Activated CD8-positive, alpha-beta memory T cell treated with anti-CD3 and anti-CD28 coated beads for 24 hours (primary cell): ENCODE measurements at places on chromosomes 3 and 15.

DNA sequence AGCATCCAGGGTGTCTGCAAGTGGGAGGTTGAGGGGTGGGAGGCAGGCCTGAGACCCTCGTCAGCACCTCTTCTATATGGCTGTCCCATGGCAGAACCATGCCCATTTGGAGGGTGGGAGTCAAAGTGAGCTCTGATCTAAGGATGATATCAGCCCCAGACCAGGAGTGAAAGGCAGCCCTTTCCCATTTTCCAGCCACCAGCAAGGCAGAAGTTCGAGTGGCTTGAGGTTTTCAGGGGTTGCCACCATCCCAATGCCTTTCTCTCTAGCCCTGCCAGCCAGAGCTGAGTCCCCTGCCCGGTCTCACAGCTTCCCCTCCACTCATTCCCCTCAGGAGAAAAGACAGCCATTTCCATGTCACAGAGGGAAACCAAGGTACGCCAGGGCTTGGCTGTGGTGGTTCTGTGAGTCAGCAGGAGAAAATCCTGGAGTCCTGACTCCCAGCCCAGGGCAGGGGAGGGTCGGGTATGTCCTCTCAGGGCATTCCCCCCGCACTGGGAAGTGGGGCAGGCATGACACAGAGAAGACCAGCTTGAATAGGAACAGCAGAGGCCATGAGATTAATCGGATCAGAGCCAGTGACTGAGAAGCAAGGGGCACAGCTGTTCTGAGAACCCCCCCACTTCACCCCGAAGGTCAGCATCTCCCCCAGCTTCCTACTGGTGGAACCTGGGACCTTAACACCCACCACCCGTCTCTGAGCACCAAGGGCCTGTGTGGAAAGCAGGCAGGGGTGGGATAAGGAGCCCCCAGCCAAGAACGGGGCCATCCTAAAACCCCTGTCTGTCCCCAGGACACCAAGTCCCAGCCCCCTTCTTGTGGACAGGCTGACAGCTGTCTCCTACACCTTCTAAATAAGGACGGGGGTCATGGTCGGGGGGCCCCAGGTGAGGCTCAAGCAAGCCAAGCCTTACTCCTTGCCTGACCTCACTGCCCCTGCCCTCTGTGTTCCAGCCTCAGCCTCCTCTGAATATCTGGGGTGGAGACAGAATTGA lies 965 bp upstream of the SLC38A3 start:
- no peak for DNase-seq

DNA sequence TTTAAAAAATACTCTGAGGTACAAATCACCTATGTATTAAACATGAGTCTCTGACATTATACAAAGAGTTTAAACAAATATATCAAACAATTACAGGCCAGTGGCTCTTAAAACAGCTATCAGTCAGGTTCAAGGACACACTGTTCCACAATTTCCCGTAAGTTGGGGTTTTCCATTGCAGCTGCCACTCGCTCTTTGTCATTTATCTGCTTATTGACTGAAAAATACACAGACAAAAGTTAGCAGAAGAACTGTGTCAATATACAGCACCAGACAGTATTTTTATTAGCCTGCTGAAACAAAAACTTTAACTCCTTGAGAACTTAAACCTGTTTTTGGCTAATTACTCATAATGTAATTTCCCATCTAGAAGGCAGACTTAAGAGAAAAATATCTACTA lies 20.8 kb downstream of the CIAO2A start:
- no peak for DNase-seq

- DNase-seq, result no peak
These were observed 3.8 kb downstream of the RASGRF1 start for GRCh38 chr15:79086814-79087213.

DNA sequence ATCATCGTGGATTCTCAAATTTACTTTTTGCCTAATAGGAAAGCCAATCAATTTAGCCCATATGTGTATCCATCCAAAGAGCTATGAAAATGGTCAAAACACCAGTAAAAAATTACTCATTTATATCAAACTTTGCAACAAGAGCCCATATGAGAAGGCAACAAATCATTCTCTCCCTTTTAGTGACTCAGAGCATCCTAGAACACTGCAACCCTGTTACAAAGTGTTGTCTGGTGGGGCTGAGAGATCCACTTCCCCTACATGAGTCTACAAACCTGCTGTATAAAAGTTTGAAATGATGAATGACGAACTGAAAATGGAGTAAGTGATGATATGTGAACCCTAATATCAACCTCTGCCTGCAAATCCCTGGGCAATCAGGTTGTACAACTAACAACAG lies 23.3 kb downstream of the PDZRN3 start:
- DNase-seq, result no peak
